ENCODE measurements at places on chromosomes 3 and 15.
A peak's percentile ranks its signal among the peaks of the same experiment; 100 is the strongest.

DNA sequence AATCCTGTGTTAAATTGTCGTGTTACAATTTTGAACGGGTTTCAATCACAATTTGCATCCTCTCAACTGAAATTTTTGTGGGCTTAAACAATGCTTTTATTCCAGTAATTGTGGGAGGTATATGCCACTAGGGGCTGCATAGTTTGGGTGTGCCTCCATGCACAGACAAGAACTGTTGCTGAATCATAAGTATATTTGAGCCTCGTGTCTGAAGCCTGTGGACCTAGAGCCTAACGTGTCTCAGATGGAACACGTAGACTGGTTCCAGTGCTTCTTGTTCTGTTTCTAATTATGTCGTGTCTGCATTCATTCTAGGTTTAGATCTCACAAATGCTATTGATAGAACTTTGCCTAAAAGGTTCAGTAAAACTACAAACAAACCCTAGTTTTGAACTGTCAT lies 363.4 kb downstream of the RBMS3 start:
- DNase-seq: no peak

- DNase-seq: no peak
These were observed 28.5 kb downstream of the TSPAN3 start for GRCh38 chr15:77042245-77042919.

DNA sequence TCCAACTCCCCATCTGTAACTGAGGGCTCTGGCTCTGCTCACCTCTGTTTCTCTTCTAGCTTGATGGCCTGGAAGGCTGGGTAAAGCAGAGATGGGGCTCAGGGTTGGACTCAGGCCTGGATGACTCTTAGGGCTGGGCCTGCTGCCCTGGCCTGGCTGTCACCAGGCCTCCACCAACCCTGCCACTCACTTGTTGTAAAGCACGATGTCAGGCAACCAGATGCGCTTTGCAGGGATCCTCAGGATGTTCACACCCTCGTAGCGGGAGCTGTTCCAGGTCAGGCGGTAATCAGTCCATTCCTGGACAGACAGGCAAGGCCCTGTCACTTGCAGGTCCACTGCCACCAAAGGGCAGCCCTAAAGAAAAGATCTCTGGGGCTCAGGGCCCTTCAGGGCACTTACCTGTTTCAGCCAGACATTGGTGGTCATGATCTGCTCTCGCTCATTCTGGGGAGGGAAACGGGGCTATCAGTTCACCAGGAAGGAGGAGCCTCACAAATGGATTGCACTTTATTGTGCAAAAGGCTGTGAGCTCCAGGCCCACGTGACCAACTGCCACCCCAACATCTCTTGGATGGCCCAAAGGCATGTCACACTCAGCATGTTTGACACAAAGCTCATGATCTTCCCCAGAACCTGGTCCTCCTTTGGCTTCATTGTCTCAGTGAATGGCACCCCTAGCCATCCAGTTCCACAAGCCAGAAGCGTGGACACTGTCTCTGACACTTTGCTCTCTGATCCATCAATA lies 9.9 kb downstream of the CHRNB4 start:
- DNase-seq: no peak

GRCh38 chr15:92645051-92645631 lies 10.4 kb downstream of the FAM174B start:
- no peak for DNase-seq

GRCh38 chr3:176933704-176934103 lies 263.6 kb downstream of the TBL1XR1 start:
- no peak for DNase-seq

DNA sequence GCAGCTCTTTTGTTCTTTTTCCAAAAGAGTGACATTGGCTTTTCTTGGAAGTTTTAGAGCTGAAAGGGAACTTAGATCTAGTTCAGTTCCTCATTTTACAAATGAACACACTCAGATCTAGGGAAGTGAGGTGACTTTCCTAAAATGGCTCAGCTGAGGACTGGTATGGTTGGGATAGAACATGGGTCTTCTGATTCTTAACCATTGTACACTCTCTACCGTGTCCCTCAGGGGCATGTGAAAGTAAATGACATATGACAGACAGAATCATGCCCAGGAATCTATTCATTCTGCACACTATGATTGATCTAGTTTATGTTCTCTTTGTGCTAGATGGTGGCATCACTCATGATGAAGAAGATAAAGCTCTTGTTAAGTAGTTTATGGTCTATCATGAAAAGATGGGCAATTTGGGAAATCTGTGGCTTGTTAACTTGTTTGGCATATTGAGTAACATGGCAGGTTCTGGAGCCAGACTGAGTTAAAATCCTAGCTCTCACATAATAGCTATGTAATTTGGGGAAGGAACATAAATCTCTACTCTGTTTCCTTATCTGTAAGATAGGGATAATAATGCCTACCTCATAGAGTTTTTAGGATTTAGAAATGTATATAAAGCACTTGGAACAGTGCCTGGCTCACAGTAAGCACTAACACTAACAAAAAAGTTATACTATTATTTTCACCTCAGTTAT lies 30.9 kb downstream of the UBE2E1 start:
- DNase-seq: no peak

GRCh38 chr15:66224946-66225345 lies 28.6 kb downstream of the MEGF11 start:
- no peak for DNase-seq

DNA sequence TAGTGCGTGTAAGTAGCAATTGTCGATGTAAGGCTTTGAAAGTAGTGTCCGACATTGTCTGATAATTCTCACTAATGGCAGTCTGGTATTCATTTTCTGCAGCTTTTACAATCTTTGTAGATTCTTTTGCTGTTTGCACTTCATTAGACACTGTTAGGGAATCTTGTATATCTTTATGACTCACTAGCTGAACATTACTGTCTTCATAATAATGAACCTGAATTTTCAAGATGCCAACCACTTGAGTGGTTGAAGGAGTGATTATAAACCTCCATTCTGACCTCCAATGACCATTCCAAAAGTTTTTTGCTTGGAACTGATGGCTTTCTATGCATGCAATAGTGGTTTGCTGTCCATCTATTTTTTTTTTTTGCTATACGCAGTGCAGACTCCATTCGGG lies 76.4 kb upstream of the MFGE8 start:
- no peak for DNase-seq

GRCh38 chr3:172040078-172040980 lies 951 bp downstream of the FNDC3B start:
- no peak for DNase-seq

DNA sequence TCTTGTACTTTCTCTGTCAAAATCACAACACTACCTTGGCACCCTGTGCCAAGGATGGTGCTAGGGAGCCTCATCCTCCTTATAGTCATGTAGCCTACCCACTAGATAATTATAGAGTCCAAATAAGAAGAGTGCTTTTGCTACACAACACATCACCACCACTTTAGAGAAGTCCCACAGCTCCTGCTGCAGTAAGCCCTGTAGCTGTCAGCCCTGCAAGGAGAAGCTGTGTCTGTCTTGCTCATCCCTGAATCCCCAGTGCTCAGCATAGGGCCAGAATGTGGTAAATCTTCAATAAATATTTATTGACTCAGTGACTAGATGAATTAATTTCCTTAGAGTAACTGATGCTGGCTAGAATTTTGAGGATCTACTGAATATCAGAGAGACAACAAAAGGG lies 190.8 kb downstream of the ZNF621 start:
- DNase-seq: no peak

- no peak for DNase-seq
These were observed 33.1 kb downstream of the ASB7 start for GRCh38 chr15:100635406-100636071.

GRCh38 chr3:185843126-185843525 lies 18.3 kb upstream of the IGF2BP2 start:
- DNase-seq: no peak

GRCh38 chr3:5297895-5298294 lies 110.4 kb downstream of the EDEM1 start:
- no peak for DNase-seq

DNA sequence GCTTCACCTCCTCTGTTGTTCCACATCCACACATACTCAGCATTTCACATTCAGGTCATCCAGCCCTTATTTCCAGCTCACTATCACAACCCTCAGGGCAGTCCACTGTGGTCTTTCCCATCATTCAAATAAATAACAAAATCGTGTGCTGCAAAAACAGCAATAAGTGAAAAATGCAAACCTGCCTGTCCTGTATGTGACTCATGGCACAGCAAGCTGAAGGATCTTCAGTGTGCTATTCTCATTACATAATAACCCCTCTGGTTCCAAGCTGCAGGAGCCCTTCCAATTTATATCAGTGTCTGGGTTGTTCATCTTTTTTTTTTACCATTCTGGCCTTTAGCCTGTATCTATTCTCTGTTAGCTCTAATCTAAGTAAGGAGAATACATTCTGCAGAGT lies 185.3 kb upstream of the UBE2E2 start:
- no peak for DNase-seq

- no peak for DNase-seq
These were observed 38.1 kb downstream of the TMEM212 start for GRCh38 chr3:171881251-171881650.

DNA sequence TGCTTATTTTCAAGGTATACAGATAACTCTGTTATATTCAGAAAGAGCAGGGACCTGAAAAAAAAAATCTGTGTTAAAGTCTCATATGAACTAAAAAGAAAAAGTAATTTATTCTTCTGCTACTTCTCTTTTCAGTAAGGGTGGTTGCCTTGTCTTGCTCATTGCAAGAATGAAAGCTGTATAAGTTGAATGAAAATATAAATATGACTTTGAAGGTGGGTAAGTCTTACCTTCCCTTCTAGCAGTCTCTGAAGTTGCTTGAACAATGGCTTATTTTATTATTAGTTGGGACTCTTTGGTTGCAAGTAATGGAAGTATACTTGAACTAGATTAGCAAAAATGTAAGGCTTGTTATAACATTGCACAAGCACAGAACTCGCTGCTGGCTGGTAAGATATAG lies 1554.9 kb downstream of the SI start:
- no peak for DNase-seq

GRCh38 chr15:39583596-39584265 lies 2.9 kb downstream of the THBS1 start:
- DNase-seq: no peak

DNA sequence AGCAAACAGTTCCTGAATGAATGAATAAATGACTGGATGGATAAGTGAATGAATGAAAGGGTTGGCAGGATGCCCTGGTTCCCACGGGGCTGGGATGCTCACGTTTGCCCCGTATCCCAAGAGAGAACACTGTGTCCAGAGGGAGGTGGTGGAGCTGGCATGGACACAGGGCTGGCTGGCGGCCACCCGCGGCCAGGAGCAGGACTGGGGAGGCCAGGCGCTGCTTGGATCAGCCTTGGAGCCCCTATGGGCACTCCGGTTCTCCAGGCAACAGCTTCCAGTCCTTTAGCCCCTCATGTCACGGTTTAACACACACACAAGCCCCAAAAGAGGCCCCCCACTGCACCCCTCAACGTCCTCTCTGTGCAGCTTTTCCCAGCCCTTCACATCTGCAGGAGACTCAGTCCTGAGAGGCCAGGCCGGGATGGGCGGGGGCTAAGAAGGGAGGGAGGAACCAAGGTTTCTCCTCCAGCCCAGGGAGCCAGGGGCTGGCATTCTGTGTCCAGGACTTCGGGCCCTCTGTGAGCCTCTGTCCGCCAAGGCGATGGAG lies 86.0 kb upstream of the ALDH1L1 start:
- DNase-seq: no peak

DNA sequence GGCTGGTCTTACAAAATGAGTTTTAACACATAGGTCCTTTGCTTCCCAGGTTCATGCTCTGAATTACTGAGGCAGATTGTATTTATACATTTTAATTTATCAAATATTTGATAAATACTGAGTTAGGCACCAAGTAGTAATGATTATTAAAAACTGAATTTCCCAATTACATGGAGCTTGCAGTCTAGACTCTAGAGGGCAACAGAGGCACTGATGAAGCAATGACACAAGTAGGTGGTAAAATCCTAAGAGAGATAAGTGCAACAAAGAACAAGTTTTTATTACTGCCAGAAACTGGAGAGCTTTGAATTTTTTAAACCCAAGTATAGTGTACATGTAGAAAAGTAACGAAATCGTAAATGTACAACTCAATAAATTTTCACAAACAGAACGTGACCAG lies 406.2 kb upstream of the RARB start:
- DNase-seq: no peak

GRCh38 chr15:59369597-59369996 lies 3.1 kb downstream of the MYO1E start:
- no peak for DNase-seq

- DNase-seq: no peak
These were observed 15.9 kb upstream of the TMEM42 start for GRCh38 chr3:44845528-44846520.

GRCh38 chr3:58161435-58162398 lies 49.1 kb downstream of the DNASE1L3 start:
- no peak for DNase-seq

- no peak for DNase-seq
These were observed 9.1 kb downstream of the CLPX start for GRCh38 chr15:65176056-65176455.

GRCh38 chr3:17133632-17134545 lies 249.1 kb downstream of the PLCL2 start:
- DNase-seq: no peak

- no peak for DNase-seq
These were observed 270.3 kb downstream of the RYR3 start for GRCh38 chr15:33581032-33581431.

- peak; percentile 24 for DNase-seq
These were observed 49.5 kb downstream of the APBA2 start for GRCh38 chr15:28935316-28935715.

GRCh38 chr3:4512895-4513616 lies 19.9 kb downstream of the ITPR1 start:
- no peak for DNase-seq

DNA sequence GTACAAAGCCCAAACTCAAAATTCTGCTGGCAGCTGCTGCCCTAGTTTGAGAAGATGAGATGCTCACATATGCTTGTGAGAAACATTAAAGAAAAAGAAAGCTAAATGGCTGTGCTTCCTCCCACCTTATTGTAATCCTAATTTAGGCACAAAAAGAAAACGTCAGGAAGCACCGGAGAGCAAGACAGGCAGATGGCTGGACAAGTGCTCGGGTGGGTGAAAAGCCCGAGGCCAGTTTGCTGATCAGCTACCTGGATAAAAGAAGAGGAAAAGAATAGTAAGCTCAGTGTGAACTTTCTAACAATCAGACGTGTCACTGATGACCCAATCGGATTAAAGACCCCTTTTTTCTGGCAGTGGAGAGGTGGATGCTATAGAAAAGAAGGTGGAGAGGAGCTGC lies 368.0 kb upstream of the ATP10A start:
- DNase-seq: no peak

DNA sequence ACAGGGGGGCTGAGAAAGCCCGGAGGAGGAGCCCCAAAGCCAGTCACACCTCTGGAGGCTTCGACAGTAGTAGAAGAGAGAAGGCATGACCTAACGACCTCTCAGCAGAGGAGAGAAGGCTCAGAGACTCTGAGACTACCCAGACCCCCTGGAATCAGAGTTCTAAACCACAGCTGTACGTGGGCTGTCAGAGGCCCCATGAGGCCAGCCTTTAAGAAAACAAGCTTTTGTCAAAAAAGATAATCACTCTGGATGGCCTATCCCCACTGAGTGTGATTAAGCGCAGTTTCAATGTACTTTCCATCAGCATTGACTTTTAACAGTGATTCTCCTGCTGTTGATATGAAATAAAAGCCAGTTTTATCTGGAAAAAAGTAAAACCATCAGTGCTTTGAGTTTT lies 330.3 kb downstream of the CLSTN2 start:
- no peak for DNase-seq
